Spinal cord (tissue), 10 donors: ENCODE measurements at places on chromosomes 6 and 20. TPM values are rescaled to one million over a fixed set of nuclear protein-coding genes. Genes with fewer than 3 reads are reported as not detected.

GRCh38 chr6:339480-339879 lies 47.2 kb downstream of the DUSP22 start:
- H3K36me3 ChIP-seq: peaks cover 7% of the 10 kb centered on the region
- H3K4me1 ChIP-seq: peaks cover 17% of the 10 kb centered on the region
- H3K27ac ChIP-seq: no peak overlapping the region
- no peak for DNase-seq

- H3K4me3 ChIP-seq: no peak overlapping the region
- no peak for DNase-seq
- peaks cover 54% of the 10 kb centered on the region for H3K36me3 ChIP-seq
Observed at GRCh38 chr20:48681201-48681872, 146.5 kb downstream of the PREX1 start.

- DNase-seq: peak; percentile 10
- H3K4me3 ChIP-seq: no peak overlapping the region
- no peaks in the 10 kb centered on the region for H3K27me3 ChIP-seq
- peaks cover 9% of the 10 kb centered on the region for H3K4me1 ChIP-seq
- no peak overlapping the region for H3K27ac ChIP-seq
Observed at GRCh38 chr20:60271597-60271996, 313.4 kb downstream of the CDH26 start.

- H3K27ac ChIP-seq: no peak overlapping the region
- DNase-seq: no peak
- H3K27me3 ChIP-seq: peaks cover 36% of the 10 kb centered on the region
- no peak overlapping the region for H3K4me3 ChIP-seq
- H3K36me3 ChIP-seq: no peaks in the 10 kb centered on the region
- peaks cover 16% of the 10 kb centered on the region for H3K4me1 ChIP-seq
Observed at GRCh38 chr6:116876107-116876506, 935 bp upstream of the RFX6 start.

DNA sequence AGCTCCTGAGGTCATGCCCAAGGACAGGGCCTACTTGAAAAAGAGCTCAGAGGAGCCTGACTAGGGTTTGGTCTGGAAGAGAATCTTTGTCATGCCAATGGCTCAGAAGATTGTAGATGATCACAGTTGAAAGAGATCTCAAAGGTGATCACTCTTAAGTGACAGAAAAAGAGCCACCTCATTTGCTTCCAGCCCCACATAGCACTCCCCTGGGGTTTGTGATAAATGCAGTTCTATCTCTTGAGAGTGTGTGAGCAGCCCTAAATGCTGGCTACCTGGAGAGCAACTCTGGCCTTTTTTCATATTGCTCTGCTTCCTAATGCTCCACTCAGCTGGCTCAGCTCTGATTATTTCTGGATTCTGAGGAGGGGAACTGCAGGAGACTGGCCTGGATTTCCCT lies 39.3 kb downstream of the KLHL32 start:
- no peaks in the 10 kb centered on the region for H3K4me1 ChIP-seq
- H3K27ac ChIP-seq: no peak overlapping the region
- H3K27me3 ChIP-seq: no peaks in the 10 kb centered on the region
- no peaks in the 10 kb centered on the region for H3K36me3 ChIP-seq
- DNase-seq: no peak

- no peak for DNase-seq
- H3K27me3 ChIP-seq: peaks cover 10% of the 10 kb centered on the region
Observed at GRCh38 chr6:16305246-16305725, 66.9 kb downstream of the GMPR start.

DNA sequence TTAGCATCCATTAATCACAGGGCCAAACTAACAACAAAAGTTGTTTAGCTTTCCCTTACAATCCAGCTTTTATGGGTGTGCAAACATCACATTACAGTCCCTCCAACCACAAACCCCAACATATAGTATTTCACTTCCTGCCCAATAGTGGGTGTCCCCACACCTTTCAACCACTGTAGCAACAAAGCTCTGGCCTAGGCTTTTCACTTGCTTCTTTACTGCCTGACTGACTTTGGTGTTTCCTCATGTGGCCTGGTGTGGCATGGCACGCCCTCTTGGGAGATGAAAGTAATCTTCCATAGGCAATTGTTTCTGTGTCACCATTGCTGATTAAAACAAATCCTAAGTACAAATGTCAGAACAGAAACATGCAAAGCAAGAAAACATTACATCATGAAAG lies 46.3 kb downstream of the MCM8 start:
- H3K4me3 ChIP-seq: no peak overlapping the region
- no peak for DNase-seq
- no peaks in the 10 kb centered on the region for H3K4me1 ChIP-seq
- H3K27ac ChIP-seq: no peak overlapping the region
- peaks cover 4% of the 10 kb centered on the region for H3K36me3 ChIP-seq
- H3K27me3 ChIP-seq: no peaks in the 10 kb centered on the region

DNA sequence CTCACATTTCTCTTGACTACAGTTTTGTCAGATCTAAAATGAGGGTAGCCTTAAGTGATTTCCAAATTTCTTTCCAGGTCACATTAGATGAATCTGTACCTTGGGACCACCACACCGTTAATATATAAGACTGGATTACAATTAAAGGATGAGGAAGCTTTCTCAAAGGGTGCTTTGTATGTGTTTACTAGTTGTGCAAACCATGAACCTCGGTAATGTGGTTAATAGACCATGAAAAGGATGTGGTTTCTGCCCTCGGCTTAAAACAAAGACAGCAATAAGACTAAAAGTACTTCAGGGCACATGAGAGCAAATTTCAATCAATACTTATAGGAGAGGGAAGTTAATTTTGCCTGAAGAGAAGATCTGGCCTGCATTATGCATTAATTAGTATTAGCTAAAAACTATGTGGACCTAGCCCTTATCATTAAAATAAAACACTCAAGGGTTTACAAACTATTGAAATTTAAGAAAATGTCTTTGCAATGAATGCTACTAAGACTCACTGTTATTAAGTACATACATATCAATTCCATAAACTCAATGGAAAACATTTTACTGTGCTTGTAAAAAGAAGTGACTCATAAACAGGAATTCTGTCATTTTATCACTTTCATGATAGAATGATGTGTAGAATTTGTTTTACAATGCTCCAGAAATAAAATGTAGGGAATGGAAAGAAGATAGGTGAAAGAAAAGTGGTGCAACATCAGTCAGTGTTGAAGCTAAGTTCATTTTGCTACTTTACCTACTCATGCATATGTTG lies 936 bp upstream of the TMX4 start:
- H3K36me3 ChIP-seq: no peaks in the 10 kb centered on the region
- peak overlapping the region; percentile 91 for H3K27ac ChIP-seq
- no peaks in the 10 kb centered on the region for H3K4me1 ChIP-seq
- H3K27me3 ChIP-seq: no peaks in the 10 kb centered on the region
- no peak for DNase-seq

DNA sequence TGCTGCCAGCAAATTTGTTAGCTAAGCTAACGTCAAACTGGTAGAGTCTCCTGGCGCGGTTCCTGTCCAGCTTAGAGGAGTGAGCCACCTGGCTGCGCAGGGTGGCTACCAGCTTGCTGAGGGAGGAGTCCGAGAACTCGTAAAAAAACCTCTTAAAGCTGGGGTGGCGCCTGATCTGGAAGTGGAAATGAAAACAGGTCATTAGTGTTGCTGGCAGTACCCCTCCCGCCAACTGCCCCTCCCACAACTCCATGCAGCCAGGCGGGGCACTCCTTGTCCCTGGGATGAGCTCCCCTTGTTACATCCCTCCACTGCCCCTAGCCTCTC lies 17.3 kb downstream of the BNIP5 start:
- H3K36me3 ChIP-seq: no peaks in the 10 kb centered on the region
- no peak for DNase-seq

- DNase-seq: no peak
- H3K27ac ChIP-seq: no peak overlapping the region
- H3K27me3 ChIP-seq: no peaks in the 10 kb centered on the region
- no peak overlapping the region for H3K4me3 ChIP-seq
- peaks cover 30% of the 10 kb centered on the region for H3K36me3 ChIP-seq
Observed at GRCh38 chr6:161111261-161111660, 119.7 kb downstream of the MAP3K4 start.

DNA sequence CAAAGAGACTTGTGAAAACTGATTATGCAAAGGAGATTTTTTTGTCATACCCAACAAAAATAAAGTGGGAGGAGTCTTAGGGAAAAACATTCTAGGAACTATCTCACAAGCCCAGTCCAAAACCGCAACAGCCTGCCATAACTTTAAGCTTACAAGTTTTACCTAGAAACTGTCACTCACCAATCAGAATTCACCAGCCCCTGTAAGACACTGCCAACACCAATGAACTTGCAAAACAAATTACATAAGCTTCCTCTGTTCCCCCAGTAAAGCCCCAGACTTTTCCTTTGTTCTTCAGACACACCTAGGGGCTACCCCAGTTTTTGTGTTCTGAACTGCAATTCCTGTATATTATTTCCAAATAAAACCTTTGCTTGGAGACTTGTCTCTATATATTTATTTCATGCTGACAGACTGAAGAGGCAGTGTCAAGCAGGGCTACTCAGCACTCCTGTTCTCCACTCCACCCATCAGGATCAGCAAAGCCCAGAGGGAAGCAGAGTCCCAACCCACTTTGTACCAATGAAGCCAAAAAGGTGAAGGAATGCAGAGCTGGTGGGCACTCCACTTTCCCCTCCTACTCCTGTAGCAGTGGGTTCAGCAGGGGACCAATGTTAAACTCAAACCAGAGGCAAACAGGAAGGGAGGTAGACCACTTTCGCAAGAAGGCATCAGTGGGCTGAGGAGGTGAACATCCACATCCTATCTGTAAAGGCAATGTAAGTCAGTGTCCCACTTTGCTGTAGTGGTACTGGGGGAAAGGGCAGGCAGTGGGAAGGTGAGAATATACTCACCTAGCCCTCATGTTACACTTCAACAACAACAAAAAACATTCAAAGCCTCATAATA lies 142.5 kb upstream of the RUNX2 start:
- no peak for DNase-seq
- no peaks in the 10 kb centered on the region for H3K4me1 ChIP-seq
- no peaks in the 10 kb centered on the region for H3K27me3 ChIP-seq
- H3K4me3 ChIP-seq: no peak overlapping the region
- no peaks in the 10 kb centered on the region for H3K36me3 ChIP-seq
- H3K27ac ChIP-seq: no peak overlapping the region

DNA sequence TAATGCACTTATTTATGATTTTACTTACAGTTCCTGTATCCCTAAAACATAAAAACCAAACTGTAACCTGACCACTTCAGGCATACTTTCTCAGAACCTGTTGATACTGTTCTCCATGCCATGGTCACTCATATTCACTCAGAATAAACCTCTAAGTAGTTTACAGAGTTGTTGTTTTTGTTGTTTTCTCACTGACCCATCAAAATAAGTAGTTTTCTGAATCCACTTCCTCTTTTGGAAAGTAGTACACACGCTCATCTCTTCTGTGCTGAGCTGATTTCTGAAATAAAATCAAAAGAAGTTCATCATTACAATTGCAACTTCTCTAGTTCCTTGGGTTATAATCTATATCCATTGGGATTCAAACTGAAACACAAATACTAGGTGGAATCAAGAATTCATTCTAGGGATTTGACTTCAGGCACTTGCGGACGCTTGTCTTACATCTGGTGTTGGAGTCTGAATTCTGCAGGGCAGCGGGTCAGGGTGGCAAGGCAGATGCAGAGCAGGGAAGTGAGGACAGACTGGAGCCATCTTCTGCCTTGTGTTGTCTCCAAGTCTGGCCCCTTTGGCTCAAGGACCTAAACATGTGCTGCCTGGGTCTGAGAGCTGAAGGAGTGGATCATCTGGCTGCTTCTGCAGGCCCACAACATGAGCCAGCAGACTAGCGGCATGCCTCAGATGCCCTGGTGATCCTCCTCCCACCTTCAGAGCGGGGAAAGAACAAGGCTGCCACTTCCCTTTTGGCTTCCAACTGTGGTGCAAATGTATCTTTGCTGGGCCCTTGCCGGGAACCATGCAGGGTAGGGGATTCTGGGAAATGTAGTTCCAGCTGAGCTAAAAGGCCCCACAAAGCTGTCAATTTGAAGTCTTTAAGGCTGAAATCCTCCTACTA lies 167.9 kb upstream of the MYLIP start:
- H3K4me1 ChIP-seq: no peaks in the 10 kb centered on the region
- H3K27me3 ChIP-seq: no peaks in the 10 kb centered on the region
- no peak for DNase-seq
- H3K27ac ChIP-seq: no peak overlapping the region
- no peak overlapping the region for H3K4me3 ChIP-seq

GRCh38 chr20:50323777-50324775 lies 133.4 kb downstream of the CEBPB start:
- no peak for DNase-seq
- no peak overlapping the region for H3K27ac ChIP-seq
- no peaks in the 10 kb centered on the region for H3K36me3 ChIP-seq
- peaks cover 14% of the 10 kb centered on the region for H3K4me1 ChIP-seq
- H3K4me3 ChIP-seq: no peak overlapping the region

- no peaks in the 10 kb centered on the region for H3K4me1 ChIP-seq
- peaks cover 2% of the 10 kb centered on the region for H3K36me3 ChIP-seq
Observed at GRCh38 chr6:75906871-75907270, 157.8 kb downstream of the MYO6 start.

DNA sequence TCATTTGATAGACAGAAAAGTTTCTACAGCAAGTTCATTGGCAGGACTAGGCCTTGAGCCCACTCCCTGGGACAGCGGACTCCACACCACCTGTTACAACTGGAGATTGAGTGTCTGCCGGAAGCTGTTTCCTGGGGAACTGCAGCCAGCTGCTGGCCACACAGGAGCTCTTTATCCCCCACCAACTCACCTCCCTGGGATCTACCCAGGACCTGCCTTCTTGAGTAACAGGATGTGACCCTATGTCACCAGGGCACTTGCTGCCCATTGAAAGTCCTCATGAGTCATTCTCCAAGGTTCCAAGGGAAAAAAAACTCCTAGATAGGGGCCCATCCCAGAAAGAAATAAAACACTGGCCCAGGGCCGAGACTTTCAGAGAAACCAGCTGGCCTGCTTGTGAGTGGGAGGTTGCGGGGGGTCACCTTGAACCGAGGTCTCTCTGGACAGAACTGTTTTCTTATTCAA lies 37.4 kb upstream of the SLC9A8 start:
- peaks cover 16% of the 10 kb centered on the region for H3K4me1 ChIP-seq
- no peaks in the 10 kb centered on the region for H3K36me3 ChIP-seq
- H3K27ac ChIP-seq: no peak overlapping the region
- H3K4me3 ChIP-seq: no peak overlapping the region
- no peak for DNase-seq

GRCh38 chr6:80544555-80544954 lies 438.1 kb downstream of the BCKDHB start:
- DNase-seq: no peak
- H3K4me1 ChIP-seq: no peaks in the 10 kb centered on the region
- H3K4me3 ChIP-seq: no peak overlapping the region
- no peaks in the 10 kb centered on the region for H3K27me3 ChIP-seq
- H3K27ac ChIP-seq: peak overlapping the region; percentile 54

- peaks cover 100% of the 10 kb centered on the region for H3K27me3 ChIP-seq
- no peak overlapping the region for H3K4me3 ChIP-seq
- no peak overlapping the region for H3K27ac ChIP-seq
- DNase-seq: peak; percentile 61
- H3K36me3 ChIP-seq: no peaks in the 10 kb centered on the region
- peaks cover 36% of the 10 kb centered on the region for H3K4me1 ChIP-seq
Observed at GRCh38 chr6:100461917-100462705, 2.6 kb downstream of the SIM1 start.

The RIPPLY2 gene
- 11.4 TPM for total RNA-seq

The LGSN gene
- 0.40 TPM for total RNA-seq

The DEFB113 gene
- not detected for total RNA-seq

The SMLR1 gene
- total RNA-seq: not detected

The CD109 gene
- 11.5 TPM for total RNA-seq

The ADGB gene
- 6.6 TPM for total RNA-seq

The IMPG1 gene
- total RNA-seq: 0.11 TPM
